GM04504 (cell line): ENCODE measurements at places on chromosomes 6 and 20.

DNA sequence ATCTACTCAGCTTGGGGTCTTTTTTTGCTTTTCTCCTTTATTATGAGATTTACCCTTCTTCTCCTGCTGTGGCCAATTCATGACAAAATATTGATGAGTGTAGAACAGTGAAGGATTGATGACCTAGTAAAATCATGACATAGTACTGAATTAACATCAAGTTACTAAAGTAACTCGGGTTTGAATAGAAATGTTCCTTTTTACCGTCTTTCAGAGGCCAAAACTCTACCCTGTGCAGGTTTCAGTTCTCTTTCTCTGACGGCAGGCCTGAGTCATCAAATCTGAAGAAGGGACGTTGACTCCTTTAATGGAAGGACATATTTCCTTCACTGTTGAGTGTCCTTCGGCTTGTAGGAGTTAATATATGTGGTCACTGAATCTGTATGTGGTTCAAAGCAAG is 80.7 kb downstream of the RREB1 start:
- DNase-seq: no peak

DNA sequence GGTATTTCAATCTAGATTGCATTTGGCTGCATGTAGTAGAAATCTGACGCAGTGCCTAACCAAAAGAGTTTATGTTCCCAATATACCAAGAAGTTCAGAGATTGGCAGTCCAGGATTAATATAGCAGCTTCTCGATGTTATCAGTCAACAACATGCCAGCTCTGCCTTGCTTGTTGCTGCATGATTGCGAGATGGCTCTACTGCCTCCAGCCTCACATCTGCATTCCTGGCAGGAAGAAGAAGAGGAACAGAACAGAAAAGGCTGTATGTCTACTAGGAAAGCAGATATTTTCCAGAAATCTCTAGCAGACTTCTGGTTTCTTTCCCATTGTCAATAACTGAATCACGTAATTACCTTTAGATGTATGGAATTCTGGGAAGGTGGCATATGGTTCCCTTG is 60.8 kb downstream of the SLC35D3 start:
- DNase-seq: no peak

GRCh38 chr6:26576929-26577719 is 19.6 kb upstream of the ABT1 start:
- DNase-seq: no peak

GRCh38 chr6:17268114-17268513 is 13.0 kb upstream of the RBM24 start:
- DNase-seq: no peak

GRCh38 chr6:139027620-139028182 is 844 bp upstream of the ABRACL start:
- no peak for DNase-seq

- DNase-seq: no peak
Measured at GRCh38 chr6:159169557-159170332, 545 bp downstream of the FNDC1 start.

DNA sequence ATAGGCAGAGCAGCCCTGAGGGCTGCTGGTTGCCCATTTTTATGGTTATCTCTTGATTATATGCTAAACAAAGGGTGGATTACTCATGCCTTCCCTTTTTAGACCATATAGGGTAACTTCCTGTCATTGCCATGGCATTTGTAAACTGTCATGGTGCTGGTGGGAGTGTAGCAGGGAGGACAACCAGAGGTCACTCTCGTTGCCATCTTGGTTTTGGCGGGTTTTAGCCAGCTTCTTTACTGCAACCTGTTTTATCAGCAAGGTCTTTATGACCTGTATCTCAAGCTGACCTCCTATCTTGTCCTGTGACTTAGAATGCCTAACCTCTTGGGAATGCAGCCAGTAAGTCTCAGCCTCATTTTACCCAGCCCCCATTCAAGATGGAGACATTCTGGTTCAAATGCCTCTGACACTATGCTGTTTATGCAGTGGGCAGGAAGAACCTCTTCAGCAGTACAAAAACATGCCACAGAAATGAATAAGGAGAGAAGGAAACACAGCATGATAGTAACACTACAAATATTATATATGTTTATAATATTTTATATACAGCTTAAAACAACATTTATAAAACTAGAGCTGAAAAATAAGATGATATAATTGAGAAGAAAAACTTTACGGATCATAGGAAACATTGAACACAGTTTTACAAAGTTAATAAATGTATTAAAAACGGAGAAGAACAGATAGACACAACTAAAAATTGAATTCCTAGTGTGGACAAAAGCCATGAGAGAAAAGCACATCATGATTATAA is 58.9 kb upstream of the SAMD5 start:
- DNase-seq: no peak

DNA sequence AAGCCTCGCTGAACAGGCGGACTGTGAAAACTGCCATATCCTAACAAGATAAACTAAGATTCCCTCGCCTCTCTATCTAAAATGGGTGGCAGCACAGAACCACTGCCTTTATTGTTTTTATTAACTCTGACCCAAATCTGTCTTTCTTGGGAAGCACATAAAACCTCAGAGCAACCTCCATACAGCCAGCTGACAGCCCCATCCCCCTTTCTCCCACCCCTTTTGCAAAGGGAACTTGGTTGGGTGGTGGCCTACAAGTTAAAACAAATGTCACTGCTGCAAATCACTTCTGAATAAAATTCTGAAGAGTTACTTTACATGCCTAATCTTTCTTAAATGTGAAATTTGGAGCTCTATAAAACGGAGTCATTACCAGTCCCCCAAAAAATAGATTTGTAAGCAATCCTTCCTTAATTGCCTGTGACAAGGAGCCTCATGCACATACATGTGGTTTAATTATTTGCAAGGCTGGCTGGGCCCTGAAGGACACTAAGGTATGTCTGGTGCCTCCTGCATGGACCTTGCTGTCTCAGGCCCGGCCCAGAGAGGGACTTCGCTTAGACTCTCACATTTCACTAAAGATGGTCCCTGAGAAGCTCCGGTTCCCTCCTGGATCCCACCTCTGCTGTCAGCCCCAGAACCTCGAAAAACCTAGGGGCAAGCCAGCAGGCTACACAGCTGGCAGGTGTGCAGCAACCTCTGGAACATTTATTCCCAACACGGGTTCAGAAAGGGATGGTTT is 21.7 kb downstream of the PXDC1 start:
- DNase-seq: no peak

DNA sequence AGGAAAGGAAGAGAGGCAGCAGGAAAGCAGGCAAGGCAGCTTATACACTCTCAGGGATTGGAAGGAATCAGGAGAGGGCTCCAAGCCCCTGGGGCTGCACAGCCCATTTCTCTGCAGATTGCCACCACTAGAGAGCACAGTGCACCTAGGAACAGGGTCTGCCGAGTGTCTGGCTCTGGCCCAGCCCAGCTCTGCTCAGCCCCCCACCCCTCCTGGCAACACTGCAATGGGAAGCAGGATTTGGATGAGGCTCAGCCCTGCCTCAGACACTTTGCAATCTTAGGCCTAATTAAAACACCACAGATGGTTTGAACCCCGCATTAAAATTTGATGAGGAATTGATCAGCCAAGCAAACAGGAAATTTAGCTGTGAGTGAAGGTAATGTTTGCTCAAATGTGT is 252.7 kb downstream of the DHX35 start:
- no peak for DNase-seq

DNA sequence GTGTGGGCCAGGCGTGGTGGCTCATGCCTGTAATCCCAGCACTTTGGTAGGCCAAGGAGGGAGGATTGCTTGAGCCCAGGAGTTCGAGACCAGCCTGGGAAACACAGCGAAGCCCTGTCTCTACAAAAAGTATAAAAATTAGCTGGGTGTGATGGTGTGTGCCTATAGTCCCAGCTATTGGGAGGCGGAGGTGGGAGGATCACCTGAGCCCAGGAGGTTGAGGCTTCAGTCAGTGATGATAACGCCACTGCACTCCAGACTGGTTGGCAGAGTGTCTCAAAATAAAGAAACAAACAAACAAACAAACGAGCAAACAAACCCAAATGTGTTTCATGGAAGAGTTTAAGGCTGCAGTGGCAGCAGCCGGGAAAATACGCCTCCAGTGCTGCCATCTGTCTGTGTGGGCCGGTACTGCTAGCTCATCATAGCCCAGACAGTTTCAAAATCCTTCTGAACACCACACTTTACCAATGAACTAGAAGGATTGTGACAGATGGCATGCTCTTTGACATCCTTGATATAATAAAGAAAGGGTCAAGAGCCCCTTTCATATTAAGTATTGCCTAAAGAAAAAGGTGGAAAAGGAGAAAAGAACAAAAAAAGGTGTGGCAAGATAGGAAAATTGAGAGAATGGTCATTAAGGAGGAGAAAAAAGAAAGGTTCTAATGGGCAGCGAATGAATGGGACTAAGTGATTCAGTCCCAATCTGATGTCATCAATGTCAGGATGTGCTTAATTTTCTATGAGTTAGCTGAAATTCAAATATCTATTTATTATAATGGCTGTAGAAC is 298.6 kb downstream of the SYNE1 start:
- no peak for DNase-seq

DNA sequence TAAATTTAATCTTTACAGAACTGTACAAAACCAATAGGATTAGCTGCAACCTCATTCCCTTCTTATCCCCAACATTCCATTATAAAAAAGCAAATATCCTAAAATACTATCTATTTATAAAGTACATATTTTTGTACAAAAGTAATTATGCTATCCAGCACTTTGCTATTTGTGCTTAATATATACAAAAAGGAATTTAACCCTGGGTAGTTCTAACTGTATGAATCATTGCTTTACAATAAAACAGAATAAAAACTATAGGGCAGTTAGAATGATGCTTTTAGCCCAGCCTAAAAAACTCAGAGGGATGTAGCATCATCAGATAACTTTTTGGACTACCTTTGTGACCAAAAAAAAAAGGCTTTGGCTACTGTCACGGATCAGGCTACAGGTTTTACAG is 49.9 kb upstream of the KLHL31 start:
- no peak for DNase-seq

DNA sequence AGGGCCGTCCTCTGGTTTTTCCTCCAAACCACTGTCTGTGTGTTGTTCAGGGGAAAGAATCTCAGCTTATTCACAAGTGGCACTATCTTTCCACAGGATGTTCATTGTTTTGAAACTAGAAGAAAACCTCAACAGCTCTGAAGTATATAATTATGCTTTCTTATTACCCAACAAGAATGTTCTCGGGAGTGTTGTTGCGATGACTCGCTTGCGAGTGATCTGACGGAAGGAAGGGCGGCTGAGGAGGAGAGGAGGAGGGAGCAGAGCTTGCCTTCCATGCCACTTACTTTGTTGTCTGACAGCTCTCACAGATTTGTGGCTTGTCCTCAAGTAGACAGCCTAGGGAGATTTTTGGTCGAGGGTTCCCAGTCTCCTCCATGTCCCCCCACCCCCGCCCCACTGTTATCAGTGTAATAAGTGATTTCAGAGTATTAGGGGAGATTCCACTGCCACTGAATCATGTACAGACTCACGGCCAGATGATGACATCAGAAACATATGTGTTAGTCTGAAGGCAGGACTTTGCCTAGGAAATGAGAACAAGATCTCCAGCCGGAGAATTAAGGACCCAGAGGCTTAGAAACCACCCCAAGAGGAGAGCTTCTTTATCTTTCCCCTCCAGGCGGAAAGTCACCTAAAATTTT is 80.7 kb upstream of the CCN6 start:
- peak; percentile 90 for DNase-seq

GRCh38 chr6:3157131-3157933 is at the start of gene TUBB2A:
TSS of gene TUBB2A (minus strand) at chr6:3157544. CDS start at chr6:3157463, 81 bp downstream.
- DNase-seq: peak; percentile 74

- DNase-seq: no peak
Measured at GRCh38 chr6:148118244-148118643, 224.4 kb upstream of the SASH1 start.

- no peak for DNase-seq
Measured at GRCh38 chr20:48128436-48128835, 343.2 kb upstream of the SULF2 start.

DNA sequence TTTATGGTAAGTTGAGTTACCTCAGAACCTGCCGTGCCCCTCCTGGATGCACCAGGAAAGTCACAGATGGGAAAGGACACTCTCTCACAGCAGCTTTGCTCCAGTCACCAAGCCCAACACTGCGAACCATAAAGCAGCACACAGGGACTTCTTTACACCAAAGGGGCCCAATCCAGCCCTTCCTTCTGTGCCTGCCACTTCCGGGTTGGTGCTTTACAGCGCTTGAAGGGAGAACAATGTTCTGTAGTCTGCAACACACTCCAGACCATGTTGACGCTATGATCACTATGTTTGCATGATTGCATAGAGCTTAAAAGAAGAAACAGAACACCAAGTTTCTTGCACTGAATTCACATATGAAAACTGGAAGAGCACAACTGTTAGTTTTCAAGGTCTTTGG is 57.1 kb downstream of the SERAC1 start:
- DNase-seq: no peak

- no peak for DNase-seq
Measured at GRCh38 chr6:7897461-7898192, 13.0 kb downstream of the TXNDC5 start.

DNA sequence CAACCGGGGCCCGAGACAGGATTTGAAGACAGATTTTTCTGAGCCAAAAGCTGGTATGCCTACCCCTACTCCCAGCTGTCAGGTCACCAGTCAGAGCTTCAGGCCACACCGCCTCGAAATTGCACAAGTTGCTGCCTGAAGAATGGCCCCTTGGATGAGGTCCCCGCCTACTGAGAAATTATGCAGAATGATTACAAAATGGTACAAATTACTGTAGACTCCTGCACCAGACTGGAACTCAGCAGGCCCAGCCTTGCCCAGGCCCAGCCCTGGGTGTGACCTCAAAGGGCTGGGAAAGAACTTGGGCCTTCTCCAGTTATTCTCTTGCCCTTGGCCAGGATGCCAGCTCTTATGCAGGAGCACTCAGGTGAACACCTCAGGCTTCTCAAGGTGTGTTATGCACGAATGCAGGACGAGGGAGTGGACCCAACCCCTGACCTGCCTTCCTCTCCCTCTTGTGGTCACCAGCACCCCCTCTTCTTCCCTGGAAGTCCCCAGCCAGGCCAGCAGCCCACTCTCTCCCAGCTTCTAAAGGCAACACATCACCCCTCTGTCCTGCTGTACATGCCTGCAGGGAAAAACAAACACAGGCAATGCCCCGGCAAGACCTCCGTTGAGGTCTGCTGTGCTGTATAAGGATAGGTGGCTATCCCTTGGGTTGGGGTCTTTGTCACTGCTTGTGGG is 88.7 kb upstream of the NAA20 start:
- DNase-seq: no peak

DNA sequence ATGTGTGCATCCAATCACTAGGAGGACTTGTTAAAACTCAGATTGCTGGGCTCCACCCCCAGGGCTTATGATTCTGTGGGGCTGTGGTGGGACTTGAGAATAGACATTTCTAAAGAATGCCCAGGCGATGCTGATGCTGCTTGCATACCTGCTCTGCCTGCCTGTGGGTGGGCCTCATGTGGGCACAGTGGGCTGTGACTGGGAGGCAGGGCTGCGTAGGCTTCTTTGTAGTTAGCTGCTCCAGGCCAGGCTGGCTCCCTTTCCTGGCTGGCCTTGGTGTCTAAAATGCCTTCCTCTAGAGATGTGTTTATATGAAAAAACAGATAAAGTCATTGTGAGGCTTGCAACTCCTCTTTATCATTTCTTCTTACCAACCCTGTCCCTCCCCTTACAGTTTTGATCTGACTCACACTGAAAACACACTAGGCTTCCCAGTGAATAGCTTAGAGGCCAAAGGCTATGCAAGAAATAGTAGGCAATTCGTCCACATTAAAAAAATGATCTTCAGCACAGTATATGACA is 495.5 kb upstream of the MAP3K7 start:
- DNase-seq: no peak

- DNase-seq: peak; percentile 14
Measured at GRCh38 chr20:34302312-34302722, 838 bp downstream of the AHCY start.

- DNase-seq: no peak
Measured at GRCh38 chr6:47457370-47457769, 20.2 kb upstream of the CD2AP start.

GRCh38 chr6:121780325-121781321 is 345.2 kb downstream of the GJA1 start:
- peak; percentile 92 for DNase-seq
